ENCODE measurements at places on chromosomes 4 and X.

- H3K36me3 ChIP-seq = no peaks in the 10 kb centered on the region
- DNase-seq = no peak
- peak overlapping the region; percentile 68 for H3K4me3 ChIP-seq
- H3K27ac ChIP-seq = peak overlapping the region; percentile 78
Measured at GRCh38 chrX:20267607-20267930, 860 bp upstream of the RPS6KA3 start.

DNA sequence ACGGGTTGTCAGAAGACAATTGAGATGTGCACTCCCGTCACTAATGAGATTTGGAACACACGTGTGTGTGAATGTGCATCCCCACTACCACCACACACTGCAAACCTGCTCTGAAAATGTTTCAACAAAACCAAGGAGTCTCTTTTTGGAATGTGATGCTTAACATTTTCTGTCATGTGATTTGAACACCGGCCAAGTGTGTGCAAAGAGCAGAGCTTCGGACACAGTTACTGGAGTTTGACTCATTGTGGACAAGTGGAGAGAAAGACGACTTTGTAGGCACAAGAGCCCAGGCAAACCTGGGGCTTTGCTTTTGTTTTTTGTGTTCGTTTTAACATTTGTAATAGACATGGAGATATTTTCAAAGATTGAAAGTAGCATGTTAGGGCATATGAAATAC, 49.2 kb downstream of the CCKAR start:
- no peaks in the 10 kb centered on the region for H3K4me1 ChIP-seq
- H3K27me3 ChIP-seq = no peaks in the 10 kb centered on the region
- no peak for DNase-seq
- H3K4me3 ChIP-seq = no peak overlapping the region

DNA sequence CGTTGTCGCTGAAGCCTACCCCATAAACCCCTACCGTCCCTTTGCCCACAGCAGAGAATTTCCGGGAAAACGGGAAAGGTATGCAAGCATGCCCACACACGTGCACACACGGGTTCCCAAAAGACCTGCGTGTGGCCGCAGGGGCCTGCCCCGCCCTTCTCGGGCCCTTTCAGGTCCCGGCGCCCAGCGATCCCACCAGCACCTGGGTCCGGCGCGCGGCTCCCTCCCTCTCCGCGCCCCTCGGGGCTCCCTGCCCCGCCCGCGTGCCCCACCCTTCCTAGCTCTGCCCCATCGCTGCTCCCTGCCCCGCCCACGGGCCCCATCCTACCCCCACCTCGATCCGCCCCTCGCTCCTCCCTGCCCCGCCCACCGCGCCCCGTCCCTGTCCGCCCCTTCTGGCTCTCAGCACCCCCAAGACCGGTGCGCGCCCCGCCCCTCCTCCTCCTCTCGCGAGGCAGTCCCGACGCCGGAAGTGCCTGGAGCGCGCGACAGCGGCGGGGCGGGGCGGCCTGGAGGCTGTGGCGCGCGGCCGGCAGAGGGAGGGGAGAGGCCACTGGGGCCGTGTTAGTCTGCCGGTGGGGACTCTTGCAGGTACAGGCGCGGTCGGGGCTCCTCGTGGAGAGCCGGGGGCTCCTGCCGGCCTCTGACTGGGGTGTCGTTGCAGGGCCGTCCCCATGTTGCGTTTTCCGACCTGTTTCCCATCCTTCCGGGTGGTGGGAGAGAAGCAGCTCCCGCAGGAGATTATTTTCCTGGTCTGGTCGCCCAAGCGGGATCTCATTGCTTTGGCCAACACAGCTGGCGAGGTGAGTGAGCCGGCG, at the start of gene ANAPC4:
TSS of gene ANAPC4 (plus strand) at position 510 of the 818 bp plus-strand sequence. CDS start at position 675, 165 bp downstream.
- peak within 1 kb of the TSS; percentile 73 for H3K4me3 ChIP-seq
- peaks cover 23% of the 10 kb centered on the region for H3K4me1 ChIP-seq
- no peak for DNase-seq
- H3K27me3 ChIP-seq = no peaks in the 10 kb centered on the region
- H3K36me3 ChIP-seq = no peaks in the 10 kb centered on the region
- peak within 1 kb of the TSS; percentile 73 for H3K27ac ChIP-seq

DNA sequence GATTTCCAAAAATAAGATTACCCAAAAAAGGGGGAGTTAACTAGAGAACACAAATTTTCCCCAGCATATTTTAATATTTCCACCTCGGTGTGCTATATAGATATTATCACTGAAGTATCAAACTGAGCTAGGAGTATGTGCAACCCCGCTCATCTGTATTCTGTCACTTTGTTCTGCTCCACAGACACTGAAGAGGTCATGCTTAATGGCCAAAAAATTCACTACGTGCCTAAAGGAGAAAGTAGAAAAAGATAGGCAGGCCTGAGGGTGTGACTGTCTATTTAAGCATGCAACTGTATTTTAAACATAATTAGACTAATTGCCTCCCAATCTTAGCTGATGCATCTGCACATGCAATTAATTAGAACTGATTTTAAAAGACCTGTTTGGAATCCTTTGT, 24.5 kb downstream of the SH3RF1 start:
- H3K36me3 ChIP-seq = no peaks in the 10 kb centered on the region
- no peaks in the 10 kb centered on the region for H3K27me3 ChIP-seq
- no peak overlapping the region for H3K27ac ChIP-seq
- H3K4me1 ChIP-seq = peaks cover 32% of the 10 kb centered on the region
- DNase-seq = no peak

GRCh38 chr4:94406668-94407437, 44.9 kb upstream of the PDLIM5 start:
- DNase-seq = no peak
- H3K27ac ChIP-seq = no peak overlapping the region
- H3K4me3 ChIP-seq = no peak overlapping the region
- no peaks in the 10 kb centered on the region for H3K36me3 ChIP-seq
- no peaks in the 10 kb centered on the region for H3K27me3 ChIP-seq

- no peaks in the 10 kb centered on the region for H3K27me3 ChIP-seq
- DNase-seq = no peak
- H3K4me1 ChIP-seq = peaks cover 14% of the 10 kb centered on the region
- no peak overlapping the region for H3K4me3 ChIP-seq
Measured at GRCh38 chr4:25859429-25860148, 3.2 kb downstream of the SEL1L3 start.

- no peak for DNase-seq
- H3K4me3 ChIP-seq = no peak overlapping the region
- no peaks in the 10 kb centered on the region for H3K36me3 ChIP-seq
- no peaks in the 10 kb centered on the region for H3K4me1 ChIP-seq
Measured at GRCh38 chrX:9871701-9872268, 85.6 kb downstream of the SHROOM2 start.

DNA sequence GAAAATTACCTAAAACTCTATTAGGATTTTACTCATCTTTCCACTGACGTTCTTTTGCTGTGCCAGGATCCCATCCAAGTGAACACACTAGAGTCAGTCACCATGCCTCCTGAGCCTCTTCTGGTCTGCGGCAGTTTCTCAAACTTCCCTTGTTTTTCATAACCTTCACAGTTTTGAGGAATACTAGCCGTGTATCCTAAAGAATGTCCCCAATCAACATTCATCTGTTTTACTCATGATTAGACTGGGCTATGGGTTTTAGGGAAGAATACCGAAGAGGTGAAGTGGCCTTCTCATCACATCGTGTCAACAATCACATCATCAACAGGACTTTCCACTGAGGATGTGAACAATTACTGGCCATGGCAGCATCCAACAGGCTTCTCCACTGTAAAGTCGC, 4.8 kb downstream of the LRP2BP start:
- peaks cover 10% of the 10 kb centered on the region for H3K4me1 ChIP-seq
- no peak overlapping the region for H3K27ac ChIP-seq
- no peaks in the 10 kb centered on the region for H3K27me3 ChIP-seq
- no peak for DNase-seq
- H3K36me3 ChIP-seq = no peaks in the 10 kb centered on the region

DNA sequence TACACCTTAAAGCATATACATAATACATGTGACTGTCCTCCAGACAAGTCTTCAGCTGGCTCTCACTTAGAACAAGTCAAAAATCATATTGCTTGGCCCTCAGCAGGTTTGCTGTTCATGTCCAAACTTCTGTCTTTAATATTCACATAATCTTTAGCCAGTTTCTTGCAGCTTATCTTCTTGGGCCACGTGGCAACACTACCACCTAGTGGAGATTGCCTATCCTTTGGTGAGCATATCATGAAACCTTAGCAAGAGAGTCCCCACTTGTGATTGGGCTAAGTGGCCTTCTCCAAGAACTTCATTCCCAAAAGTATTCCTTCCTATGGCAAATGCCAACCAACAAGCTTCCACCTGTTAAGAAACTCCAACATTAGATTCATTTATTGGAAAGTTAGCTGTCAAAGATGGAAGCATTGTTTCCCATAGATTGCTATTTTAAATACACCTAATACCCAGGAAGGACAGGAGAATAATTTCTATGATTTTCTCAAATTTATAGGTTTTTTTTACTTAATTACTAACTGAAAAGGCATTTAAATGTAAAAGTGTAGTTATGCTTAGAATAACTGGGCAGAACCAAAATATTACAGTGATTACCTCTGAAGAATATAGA, 231.9 kb upstream of the INTU start:
- no peak overlapping the region for H3K4me3 ChIP-seq
- no peaks in the 10 kb centered on the region for H3K4me1 ChIP-seq
- no peaks in the 10 kb centered on the region for H3K36me3 ChIP-seq
- no peak overlapping the region for H3K27ac ChIP-seq

DNA sequence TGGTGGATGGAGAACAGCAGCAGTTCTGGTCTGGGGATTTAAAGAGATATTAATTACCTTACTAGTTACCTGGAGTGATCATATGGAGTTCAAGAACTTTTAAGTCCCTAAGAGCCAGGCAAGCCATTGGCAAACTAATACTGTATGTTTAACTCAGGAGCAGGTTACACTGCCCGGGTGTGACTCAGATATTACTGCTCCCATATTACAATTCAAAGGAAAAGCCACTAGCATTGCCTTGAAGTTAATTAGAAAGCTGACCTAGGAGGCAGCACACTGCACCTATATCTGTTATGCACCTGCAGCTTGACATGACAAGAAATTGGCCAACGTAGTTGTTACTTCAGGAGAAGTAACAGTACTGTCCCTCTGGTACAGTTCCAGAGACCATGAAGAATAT, 47.2 kb downstream of the GRK4 start:
- H3K27me3 ChIP-seq = no peaks in the 10 kb centered on the region
- H3K4me3 ChIP-seq = no peak overlapping the region
- H3K4me1 ChIP-seq = peaks cover 15% of the 10 kb centered on the region
- no peaks in the 10 kb centered on the region for H3K36me3 ChIP-seq
- DNase-seq = no peak

- H3K4me3 ChIP-seq = no peak overlapping the region
- no peak overlapping the region for H3K27ac ChIP-seq
- no peaks in the 10 kb centered on the region for H3K27me3 ChIP-seq
- H3K36me3 ChIP-seq = no peaks in the 10 kb centered on the region
Measured at GRCh38 chr4:186074189-186074588, 5.2 kb downstream of the TLR3 start.

DNA sequence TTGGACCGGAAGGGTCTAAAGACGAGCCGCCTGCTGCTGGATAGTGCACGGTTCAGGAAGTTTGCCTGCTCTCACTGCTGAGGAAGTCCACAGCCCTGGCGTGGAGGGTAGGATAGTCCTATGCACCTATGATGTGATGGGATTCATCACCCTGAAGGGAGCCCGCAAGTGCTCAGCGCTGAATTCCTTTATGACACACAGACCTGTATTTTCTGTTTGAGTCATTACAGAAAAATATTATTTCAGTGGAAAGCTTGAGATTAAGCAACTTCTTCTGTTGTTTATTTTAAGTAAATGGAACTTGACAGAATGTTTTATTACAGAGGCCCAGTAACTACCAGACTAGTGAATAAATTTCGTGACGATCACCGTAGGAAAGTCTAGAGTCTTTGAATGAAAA, 123.2 kb downstream of the TRIML1 start:
- H3K36me3 ChIP-seq = no peaks in the 10 kb centered on the region
- no peak overlapping the region for H3K4me3 ChIP-seq
- H3K4me1 ChIP-seq = no peaks in the 10 kb centered on the region
- DNase-seq = no peak

- H3K36me3 ChIP-seq = no peaks in the 10 kb centered on the region
- peak overlapping the region; percentile 50 for H3K27ac ChIP-seq
- H3K4me1 ChIP-seq = peaks cover 18% of the 10 kb centered on the region
- no peak for DNase-seq
- H3K4me3 ChIP-seq = no peak overlapping the region
- H3K27me3 ChIP-seq = no peaks in the 10 kb centered on the region
Measured at GRCh38 chr4:76233967-76234678, 17.4 kb upstream of the FAM47E start.

DNA sequence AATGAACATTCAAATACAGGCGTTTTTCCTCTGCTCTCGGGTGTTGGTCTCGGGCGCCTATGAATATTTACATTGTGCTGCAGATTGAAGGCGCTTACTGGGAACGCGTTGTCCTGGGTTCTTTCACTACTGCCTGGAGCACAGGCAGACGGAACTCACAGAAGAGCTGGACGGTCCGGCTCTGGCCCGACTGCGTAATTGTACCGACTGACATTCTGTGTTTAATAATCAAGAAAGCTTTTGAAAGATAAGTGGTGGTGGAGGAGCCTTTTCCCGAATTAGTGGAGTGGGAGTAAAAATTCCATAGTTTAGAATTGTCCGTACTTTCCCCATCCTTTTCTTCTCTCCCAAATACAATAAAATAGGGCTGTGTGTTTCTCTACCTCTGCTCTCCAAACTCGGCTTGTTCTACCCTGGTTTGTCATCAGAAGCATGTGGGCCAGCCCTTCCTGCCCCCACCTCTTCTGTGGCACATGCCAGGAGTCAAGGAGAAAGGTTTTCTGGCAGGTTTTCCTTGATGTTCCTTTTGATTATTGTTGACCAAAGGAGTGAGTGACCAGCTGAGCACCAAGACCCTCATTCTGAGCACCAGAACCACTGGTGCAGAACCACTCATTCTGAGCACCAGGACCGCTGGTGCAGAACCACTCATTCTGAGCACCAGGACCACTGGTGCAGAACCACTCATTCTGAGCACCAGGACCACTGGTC, 2.3 kb downstream of the FHDC1 start:
- H3K4me1 ChIP-seq = peaks cover 28% of the 10 kb centered on the region
- no peak for DNase-seq
- peak overlapping the region; percentile 75 for H3K27ac ChIP-seq
- H3K4me3 ChIP-seq = peak overlapping the region; percentile 86
- H3K36me3 ChIP-seq = no peaks in the 10 kb centered on the region
- H3K27me3 ChIP-seq = no peaks in the 10 kb centered on the region

DNA sequence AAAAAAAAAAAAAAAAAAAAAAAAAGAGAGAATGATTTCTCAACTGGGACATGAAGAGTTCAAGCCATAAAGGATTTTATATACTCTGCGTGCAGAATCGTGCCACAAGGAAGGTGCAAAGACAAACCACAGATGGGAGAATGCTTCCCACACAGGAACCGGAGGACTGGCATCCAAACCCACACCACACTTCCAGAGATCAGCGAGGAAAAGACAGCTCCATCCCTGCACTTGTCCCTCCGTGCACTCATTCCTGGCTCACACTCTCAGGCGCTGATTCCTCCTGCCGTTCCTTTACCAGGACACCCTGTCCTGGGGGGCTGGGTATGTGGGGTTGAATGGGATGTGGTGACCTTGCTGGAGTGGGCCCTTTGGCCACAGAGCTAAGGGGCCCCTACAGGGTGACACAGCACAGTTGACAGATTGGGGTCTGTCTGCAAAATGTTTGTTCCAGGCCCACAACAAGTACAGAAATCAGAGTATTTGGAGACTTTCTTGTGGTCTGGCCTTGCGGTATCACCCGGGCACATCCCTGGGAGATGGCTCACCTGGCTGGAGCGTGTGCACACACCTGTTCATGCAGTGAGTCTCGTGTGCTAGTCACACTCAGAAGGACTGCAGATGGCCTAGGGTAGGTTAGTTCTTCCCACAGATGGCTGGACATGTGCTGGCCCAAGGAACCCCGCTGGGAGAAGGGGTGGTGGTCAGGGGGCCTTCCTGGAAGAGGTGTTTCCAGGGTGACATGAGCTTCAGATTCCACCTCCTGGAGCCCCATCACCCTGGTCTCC, 55.4 kb upstream of the GPR78 start:
- H3K27me3 ChIP-seq = no peaks in the 10 kb centered on the region
- DNase-seq = no peak
- no peak overlapping the region for H3K27ac ChIP-seq
- H3K4me1 ChIP-seq = peaks cover 14% of the 10 kb centered on the region

Measured in vagina (tissue), 2 donors.